ENCODE measurements at places on chromosomes 6 and 20. TPM values are rescaled to one million over a fixed set of nuclear protein-coding genes. Genes with fewer than 3 reads are reported as not detected.

DNA sequence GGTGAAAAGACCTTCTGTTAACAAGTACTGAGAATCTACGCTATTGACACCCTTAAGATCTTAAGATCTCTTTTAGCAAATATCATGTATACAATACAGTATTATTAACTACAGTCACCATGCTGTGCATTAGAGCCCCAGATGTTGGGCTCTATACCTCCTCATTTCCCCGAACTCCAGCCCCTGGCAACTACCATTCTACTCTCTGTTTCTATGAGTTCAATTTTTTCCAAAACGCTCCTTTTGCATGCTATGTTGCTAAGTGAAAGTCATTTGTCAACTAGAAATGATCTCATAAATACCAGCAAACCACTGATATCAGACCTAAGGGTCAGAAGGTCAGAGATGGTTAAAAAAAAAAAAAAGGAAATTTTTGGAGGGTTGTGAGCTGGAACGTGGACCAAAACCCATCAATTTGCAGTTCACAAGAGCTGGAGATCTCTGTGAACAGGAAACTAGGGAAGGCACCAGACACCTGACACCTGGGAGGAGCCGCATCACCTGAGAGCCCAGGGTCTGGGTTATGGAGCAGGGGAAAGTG lies 122.0 kb upstream of the KCNK16 start:
- no peak for DNase-seq
- no peak overlapping the region for H3K27ac ChIP-seq
- H3K4me1 ChIP-seq = no peaks in the 10 kb centered on the region
- no peak overlapping the region for H3K4me3 ChIP-seq
- no peaks in the 10 kb centered on the region for H3K36me3 ChIP-seq

DNA sequence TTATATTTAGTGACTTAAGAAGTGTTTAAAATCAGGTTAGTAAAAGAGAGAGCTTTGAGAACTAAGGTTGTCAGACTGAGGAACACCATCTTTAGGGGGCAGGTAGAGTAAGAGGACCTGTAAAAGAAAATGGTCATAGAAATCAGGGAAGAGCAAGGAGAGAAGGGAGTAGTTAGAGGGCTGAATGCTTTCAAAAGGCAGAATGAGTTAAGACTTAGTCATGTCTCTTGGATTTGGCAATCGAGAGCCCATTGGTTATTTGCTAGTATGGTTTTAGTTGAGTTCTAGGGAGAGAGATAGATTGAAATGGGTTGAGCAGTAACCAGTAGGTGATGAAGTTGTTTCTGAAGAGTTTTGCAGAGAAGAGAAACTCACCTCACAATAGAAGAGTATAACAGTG lies 51.1 kb downstream of the RALGAPB start:
- H3K27ac ChIP-seq = no peak overlapping the region
- H3K4me1 ChIP-seq = peaks cover 23% of the 10 kb centered on the region
- no peak for DNase-seq
- H3K36me3 ChIP-seq = peaks cover 31% of the 10 kb centered on the region

DNA sequence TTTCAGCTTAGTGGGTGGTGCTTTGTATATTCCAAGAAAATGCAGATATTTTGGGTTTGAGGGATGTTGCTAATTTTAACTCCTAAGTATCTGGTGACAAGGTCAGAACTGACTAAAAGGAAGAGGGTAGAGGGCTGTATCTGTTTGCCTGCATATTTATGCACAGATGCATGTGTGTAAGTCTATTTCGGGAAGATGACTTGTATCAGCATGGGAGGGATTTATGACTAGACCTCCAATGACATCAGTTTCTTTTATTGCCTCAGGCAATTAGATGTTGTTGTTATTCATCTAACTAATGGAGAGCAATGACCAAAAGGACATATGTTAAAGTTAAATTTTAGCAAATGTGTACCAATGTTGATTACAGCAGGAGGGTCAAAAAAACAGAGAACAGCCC lies 734.3 kb downstream of the QKI start:
- H3K27ac ChIP-seq = no peak overlapping the region
- no peaks in the 10 kb centered on the region for H3K27me3 ChIP-seq
- H3K4me1 ChIP-seq = no peaks in the 10 kb centered on the region
- no peaks in the 10 kb centered on the region for H3K36me3 ChIP-seq

DNA sequence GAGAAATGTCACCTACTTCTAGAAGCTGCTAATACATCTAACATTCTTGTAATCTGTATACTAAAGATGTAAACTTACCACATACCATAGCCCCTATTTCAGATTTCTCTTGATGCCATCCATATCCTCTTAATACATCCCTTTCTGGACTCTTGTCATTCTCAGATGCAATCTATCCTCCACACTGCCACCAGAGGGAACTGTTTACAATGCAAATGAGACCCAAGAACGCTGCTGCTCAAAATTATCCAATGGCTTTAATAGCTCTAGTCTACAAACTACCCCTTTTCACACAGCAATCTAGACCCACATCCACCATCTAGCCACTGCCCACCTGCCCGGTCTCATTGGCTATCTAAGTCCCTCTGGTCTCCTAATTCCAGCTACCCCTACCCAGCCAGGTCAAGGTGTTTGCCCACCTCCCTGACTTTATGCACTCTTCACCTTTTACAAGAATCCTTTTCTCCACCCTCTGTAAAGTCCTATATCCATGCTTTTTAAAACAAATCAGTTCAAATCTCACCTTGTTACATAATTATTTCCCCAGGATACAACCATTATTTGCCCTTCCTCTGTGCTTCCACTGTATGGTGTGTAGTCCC lies 14.8 kb downstream of the FAXC start:
- H3K4me1 ChIP-seq = peaks cover 11% of the 10 kb centered on the region
- no peaks in the 10 kb centered on the region for H3K27me3 ChIP-seq
- peak; percentile 44 for DNase-seq
- H3K27ac ChIP-seq = no peak overlapping the region
- no peaks in the 10 kb centered on the region for H3K36me3 ChIP-seq

- H3K27me3 ChIP-seq = no peaks in the 10 kb centered on the region
- H3K4me1 ChIP-seq = peaks cover 21% of the 10 kb centered on the region
- H3K4me3 ChIP-seq = no peak overlapping the region
- H3K36me3 ChIP-seq = no peaks in the 10 kb centered on the region
These were observed 12.4 kb upstream of the KIAA1755 start for GRCh38 chr20:38272961-38273360.

- DNase-seq = no peak
- no peak overlapping the region for H3K27ac ChIP-seq
- H3K4me3 ChIP-seq = no peak overlapping the region
- H3K4me1 ChIP-seq = no peaks in the 10 kb centered on the region
- peaks cover 25% of the 10 kb centered on the region for H3K27me3 ChIP-seq
These were observed 71.6 kb upstream of the GLP1R start for GRCh38 chr6:38976801-38977500.

DNA sequence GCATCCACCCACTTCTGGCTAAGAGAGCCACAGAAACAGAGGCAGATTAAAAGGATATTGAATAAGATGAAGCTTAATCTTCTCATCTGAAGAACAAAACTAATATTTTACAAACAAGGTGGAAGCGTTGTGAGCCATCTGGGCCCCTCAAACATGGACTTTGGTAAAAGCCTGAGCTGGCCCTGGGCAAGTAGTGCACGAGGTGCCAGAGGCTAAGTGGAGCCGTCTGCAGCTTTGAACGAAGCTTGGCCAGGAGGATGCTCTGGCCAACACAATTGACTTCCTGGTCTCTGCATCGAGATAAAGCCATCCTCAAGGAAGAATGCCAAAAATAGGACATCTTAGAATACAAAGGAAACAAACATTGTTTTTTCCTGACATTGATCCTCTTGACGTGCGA lies 53.2 kb upstream of the PLEKHG1 start:
- DNase-seq = no peak
- H3K36me3 ChIP-seq = no peaks in the 10 kb centered on the region
- peaks cover 42% of the 10 kb centered on the region for H3K27me3 ChIP-seq
- no peaks in the 10 kb centered on the region for H3K4me1 ChIP-seq
- H3K4me3 ChIP-seq = no peak overlapping the region

DNA sequence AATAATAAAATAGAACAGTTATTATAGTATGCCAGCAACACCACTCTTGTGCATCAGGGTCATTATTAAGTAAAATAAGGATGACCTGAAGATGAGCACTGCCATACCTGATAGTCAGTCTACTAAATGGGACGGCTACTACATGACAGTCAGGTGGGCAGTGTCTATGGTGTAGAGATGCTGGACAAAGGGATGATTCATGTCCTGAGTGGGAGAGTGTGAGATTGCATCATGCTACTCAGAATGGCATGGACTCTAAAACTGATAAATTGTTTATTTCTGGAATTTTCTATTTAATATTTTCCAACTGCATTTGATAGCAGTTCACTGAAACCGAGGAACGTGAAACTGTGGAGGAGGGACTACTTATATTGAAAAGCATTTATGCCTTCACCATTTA lies 38.8 kb downstream of the SNX9 start:
- H3K27ac ChIP-seq = no peak overlapping the region
- no peak overlapping the region for H3K4me3 ChIP-seq
- no peaks in the 10 kb centered on the region for H3K27me3 ChIP-seq
- no peaks in the 10 kb centered on the region for H3K36me3 ChIP-seq
- peaks cover 14% of the 10 kb centered on the region for H3K4me1 ChIP-seq
- DNase-seq = no peak

- no peak overlapping the region for H3K4me3 ChIP-seq
- H3K36me3 ChIP-seq = no peaks in the 10 kb centered on the region
- DNase-seq = no peak
- H3K27me3 ChIP-seq = no peaks in the 10 kb centered on the region
- no peaks in the 10 kb centered on the region for H3K4me1 ChIP-seq
- H3K27ac ChIP-seq = no peak overlapping the region
These were observed 147.2 kb downstream of the RPS12 start for GRCh38 chr6:132961610-132962009.

DNA sequence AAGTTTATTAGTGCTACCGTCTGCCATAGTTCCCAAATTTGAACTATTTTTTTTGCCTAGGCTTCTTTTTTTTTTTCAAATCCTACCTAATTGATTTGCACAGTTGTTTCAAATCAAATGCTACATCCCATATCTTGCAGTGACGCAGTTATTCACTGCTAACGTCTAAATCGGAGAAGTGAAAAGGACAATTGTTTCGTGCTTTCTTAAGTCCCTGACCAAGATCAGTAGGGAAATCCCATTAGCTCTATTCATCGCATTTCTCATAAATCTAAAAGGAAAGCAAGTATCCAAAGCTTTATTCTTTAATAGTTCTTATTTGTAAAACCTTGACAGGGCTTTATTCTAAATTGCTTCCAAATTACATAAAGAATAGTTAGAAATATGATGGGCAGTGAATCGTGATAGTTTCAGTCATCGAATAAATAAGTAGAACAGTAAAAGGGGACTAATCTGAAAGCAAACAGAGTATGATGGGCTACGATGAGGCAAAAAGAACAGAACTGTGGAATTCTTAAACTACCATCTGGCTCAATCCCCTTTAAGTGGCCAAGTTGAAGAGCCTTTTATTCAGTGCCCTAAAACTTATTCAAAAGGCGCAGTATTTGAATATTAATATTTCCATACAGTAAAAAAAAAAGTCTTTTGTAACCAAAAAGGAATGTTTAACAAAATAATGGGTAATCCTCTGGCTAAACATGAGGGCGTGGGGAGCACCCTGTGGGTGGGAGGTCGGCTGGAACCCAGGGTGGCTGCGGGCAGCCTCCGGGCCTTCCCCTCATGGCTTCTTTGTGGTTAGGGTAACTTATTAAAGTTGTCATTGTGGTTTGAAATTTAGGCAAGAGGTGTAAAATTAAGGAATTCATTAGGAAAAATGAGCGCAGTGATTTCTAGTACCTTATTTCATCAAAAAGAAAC lies 3.0 kb upstream of the ARID1B start:
- H3K4me1 ChIP-seq = peaks cover 19% of the 10 kb centered on the region
- no peak for DNase-seq
- H3K4me3 ChIP-seq = no peak overlapping the region
- no peak overlapping the region for H3K27ac ChIP-seq

- no peaks in the 10 kb centered on the region for H3K36me3 ChIP-seq
- H3K4me1 ChIP-seq = no peaks in the 10 kb centered on the region
- no peak overlapping the region for H3K27ac ChIP-seq
- DNase-seq = no peak
- peaks cover 8% of the 10 kb centered on the region for H3K27me3 ChIP-seq
These were observed 278.4 kb downstream of the CDH26 start for GRCh38 chr20:60236613-60237012.

- no peak for DNase-seq
- H3K27ac ChIP-seq = no peak overlapping the region
- H3K4me1 ChIP-seq = no peaks in the 10 kb centered on the region
- no peak overlapping the region for H3K4me3 ChIP-seq
These were observed 17.2 kb downstream of the KCNK17 start for GRCh38 chr6:39296745-39297640.

- no peak for DNase-seq
- H3K4me1 ChIP-seq = no peaks in the 10 kb centered on the region
- H3K36me3 ChIP-seq = no peaks in the 10 kb centered on the region
- no peak overlapping the region for H3K27ac ChIP-seq
- no peak overlapping the region for H3K4me3 ChIP-seq
These were observed 555.5 kb downstream of the PTPRT start for GRCh38 chr20:42634156-42634555.

DNA sequence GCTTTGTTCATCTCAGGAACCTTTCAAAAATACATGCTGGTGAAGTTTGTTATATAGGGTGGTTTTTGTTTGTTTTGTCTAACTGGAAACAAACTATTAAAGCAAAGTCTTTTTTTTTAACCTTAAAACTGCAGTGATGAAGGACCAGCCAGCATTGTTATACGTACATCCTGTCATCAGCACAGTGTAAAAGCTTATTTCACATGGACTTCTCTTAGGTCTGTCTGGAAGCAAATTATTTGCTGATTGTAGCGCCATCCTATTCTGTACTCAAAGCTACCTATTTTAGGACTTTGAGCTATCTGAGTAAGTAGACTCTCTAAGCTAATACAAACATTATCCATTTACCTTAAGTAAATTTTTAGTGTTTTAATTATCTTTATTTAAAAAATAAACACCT lies 61.7 kb downstream of the SNX9 start:
- no peaks in the 10 kb centered on the region for H3K27me3 ChIP-seq
- peaks cover 17% of the 10 kb centered on the region for H3K36me3 ChIP-seq
- peaks cover 5% of the 10 kb centered on the region for H3K4me1 ChIP-seq
- no peak for DNase-seq
- no peak overlapping the region for H3K27ac ChIP-seq

- H3K27ac ChIP-seq = no peak overlapping the region
- H3K27me3 ChIP-seq = no peaks in the 10 kb centered on the region
- H3K4me3 ChIP-seq = no peak overlapping the region
These were observed 59.7 kb upstream of the PTPN1 start for GRCh38 chr20:50450493-50450826.

- DNase-seq = no peak
- H3K36me3 ChIP-seq = peaks cover 9% of the 10 kb centered on the region
- no peak overlapping the region for H3K27ac ChIP-seq
- H3K4me3 ChIP-seq = no peak overlapping the region
These were observed 13.0 kb downstream of the PNISR start for GRCh38 chr6:99412065-99412464.

GRCh38 chr20:60334911-60335310 lies 376.7 kb downstream of the CDH26 start:
- H3K4me3 ChIP-seq = no peak overlapping the region
- H3K4me1 ChIP-seq = no peaks in the 10 kb centered on the region
- H3K27ac ChIP-seq = no peak overlapping the region
- peaks cover 4% of the 10 kb centered on the region for H3K27me3 ChIP-seq
- H3K36me3 ChIP-seq = no peaks in the 10 kb centered on the region

CDC25B gene
- polyA plus RNA-seq = 41.5 TPM

ULBP2 gene
- 15.7 TPM for polyA plus RNA-seq

EPHA7 gene
- polyA plus RNA-seq = not detected

TMEM170B gene
- 0.08 TPM for polyA plus RNA-seq

ZKSCAN3 gene
- 2.9 TPM for polyA plus RNA-seq

FNDC1 gene
- 0.06 TPM for polyA plus RNA-seq

AKAP12 gene
- polyA plus RNA-seq = 0.56 TPM

BEND6 gene
- polyA plus RNA-seq = 1.0 TPM
